ENCODE measurements at places on chromosomes 3 and 15.

DNA sequence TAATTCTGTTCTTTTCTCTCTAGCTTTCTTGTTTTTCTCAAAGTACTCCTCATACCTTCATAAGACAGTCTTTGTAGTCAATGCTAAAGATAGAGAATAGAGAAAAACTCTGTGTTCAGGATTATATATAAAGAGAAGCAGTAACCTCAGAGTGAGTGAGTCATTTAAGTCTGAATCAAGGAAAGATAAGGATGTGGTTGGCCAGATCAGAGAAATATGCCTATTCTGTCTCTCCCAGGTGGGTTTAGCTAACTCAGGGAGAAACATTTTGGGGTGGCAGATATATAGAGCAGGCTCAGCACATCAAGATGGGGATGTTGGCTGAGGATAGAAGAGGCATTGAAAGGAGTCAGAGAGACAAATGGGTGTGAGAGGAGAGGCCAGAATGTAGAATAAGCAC, 31.4 kb downstream of the GTF2E1 start:
- no peak for DNase-seq

- DNase-seq = no peak
Observed at GRCh38 chr15:33197636-33198035, 3.1 kb upstream of the FMN1 start.

DNA sequence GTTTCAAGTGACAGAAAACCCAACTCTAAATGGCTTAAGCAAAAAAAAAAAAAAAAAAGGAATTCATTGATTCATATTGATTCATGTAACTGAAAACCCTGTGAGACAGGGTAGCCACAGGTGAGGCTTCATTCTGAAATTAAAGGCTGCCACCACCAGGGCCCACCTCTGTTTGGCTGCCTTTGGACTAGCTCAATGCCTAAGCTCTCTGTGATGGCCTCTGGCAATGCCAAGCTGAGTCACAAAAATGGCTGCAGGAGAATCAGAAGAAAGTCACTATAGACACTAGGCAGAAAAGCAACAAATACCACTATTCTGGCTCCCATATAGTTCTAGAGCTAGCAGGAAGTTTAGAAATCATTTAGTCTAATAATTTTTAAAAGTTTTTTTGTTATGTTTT, 38.2 kb upstream of the GYG1 start:
- DNase-seq = no peak

DNA sequence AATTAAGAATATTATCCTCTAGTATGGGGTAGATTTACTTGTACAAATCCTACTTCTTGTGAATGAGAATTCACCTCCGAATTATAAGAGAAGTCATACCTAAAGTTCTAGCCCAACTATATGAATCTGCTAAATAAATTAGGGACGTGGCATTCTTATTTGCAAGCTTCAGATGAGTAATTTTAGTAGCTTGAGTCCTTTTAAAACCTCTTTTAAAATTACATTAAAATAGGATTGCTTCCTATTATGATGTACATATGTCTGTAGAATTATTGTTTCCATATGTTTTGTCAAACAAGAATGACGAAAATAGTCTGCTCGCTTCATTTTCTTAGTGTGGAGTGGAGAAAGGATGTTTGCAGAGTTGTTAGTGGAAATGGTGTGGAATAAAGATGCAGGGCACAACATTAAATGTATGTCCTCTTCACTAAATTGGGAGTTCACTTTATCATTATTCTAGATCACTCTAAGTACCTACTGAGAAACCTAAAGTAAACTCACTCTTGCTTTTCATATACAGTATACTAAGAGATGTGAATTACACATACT, 59.4 kb downstream of the CMSS1 start:
- no peak for DNase-seq

DNA sequence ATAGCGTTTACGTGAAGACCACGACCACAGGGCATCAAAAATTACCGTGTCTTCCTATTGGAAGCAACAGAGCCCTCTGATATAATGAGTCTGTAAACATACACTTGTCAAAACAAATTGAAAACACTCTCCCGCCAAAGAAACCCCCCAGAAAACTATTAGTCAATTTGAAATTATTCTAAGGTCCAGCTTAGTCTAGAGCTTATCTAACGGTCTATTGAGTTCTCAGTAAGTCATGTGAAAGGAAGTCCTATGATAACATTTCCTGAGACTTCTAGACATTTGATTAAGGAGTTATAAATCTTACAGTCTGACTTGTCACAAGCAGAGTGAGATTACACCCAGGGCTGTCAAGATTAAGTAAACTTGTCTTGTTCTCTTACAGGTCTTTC, 356.3 kb downstream of the FOXP1 start:
- no peak for DNase-seq
